ENCODE measurements at places on chromosomes 1 and 21. TPM values are rescaled to one million over a fixed set of nuclear protein-coding genes. Genes with fewer than 3 reads are reported as not detected.

DNA sequence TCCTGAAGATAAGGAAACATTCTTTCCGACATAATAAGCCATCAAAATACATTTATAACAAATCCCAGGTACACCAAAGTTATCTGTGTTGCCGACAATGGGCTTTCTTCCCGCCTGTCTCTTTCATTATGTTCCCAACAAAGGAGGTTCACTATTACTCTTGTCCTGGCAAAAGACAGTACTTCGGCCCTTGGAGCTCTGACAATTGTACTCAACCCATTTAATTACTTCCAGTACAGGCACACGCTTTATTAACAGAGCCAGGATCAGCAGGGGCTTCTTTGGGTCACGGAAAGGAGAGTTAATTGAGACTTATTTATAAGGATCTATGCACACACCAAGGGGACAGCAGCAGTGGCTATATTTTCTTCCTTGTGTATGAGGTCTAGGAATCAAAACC lies 46.6 kb upstream of the DUSP10 start:
- H3K4me3 ChIP-seq, result no peak overlapping the region
- no peak for DNase-seq
- no peaks in the 10 kb centered on the region for H3K27me3 ChIP-seq
- no peaks in the 10 kb centered on the region for H3K36me3 ChIP-seq
- H3K27ac ChIP-seq, result no peak overlapping the region

DNA sequence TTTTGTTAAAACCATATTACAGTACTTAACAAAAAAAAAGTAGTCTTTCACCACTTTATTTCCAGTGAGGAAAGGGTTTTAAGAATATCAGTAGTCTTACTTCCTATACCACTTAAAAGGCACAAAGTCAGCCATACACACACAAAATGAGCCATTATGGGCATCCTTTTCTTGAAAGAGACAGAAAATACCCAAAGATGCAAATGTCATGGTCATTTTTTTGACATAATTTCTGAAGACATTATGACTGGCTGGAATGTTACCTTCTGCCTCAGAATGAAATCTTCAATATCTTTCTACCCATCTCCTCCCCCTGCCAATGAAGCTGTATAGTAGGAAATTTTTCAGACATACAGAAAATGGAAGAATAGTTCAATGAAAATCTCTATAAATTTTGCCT lies 237.7 kb downstream of the SLC45A1 start:
- H3K27me3 ChIP-seq, result no peaks in the 10 kb centered on the region
- H3K27ac ChIP-seq, result no peak overlapping the region
- H3K4me1 ChIP-seq, result peaks cover 20% of the 10 kb centered on the region
- peaks cover 4% of the 10 kb centered on the region for H3K36me3 ChIP-seq

Gene BGLAP
- total RNA-seq, result not detected

Gene PRRX1
- total RNA-seq, result 29.8 TPM

GRCh38 chr1:43147625-43148327 lies 24.3 kb downstream of the EBNA1BP2 start:
- H3K4me3 ChIP-seq, result peak overlapping the region; percentile 51
- DNase-seq, result no peak
- peaks cover 15% of the 10 kb centered on the region for H3K4me1 ChIP-seq
- H3K27me3 ChIP-seq, result peaks cover 11% of the 10 kb centered on the region
- no peak overlapping the region for H3K27ac ChIP-seq
- no peaks in the 10 kb centered on the region for H3K36me3 ChIP-seq

- no peak overlapping the region for H3K27ac ChIP-seq
- H3K4me1 ChIP-seq, result peaks cover 4% of the 10 kb centered on the region
- H3K36me3 ChIP-seq, result no peaks in the 10 kb centered on the region
- DNase-seq, result no peak
Observed at GRCh38 chr1:116359871-116360270, 13.2 kb upstream of the ATP1A1 start.

GRCh38 chr21:42679319-42680057 lies 26.1 kb downstream of the PDE9A start:
- no peaks in the 10 kb centered on the region for H3K27me3 ChIP-seq
- H3K4me1 ChIP-seq, result peaks cover 43% of the 10 kb centered on the region
- H3K27ac ChIP-seq, result no peak overlapping the region

GRCh38 chr1:98496256-98496995 lies 165.1 kb upstream of the SNX7 start:
- H3K4me3 ChIP-seq, result no peak overlapping the region
- H3K4me1 ChIP-seq, result no peaks in the 10 kb centered on the region
- DNase-seq, result no peak
- H3K27ac ChIP-seq, result no peak overlapping the region
- H3K36me3 ChIP-seq, result no peaks in the 10 kb centered on the region
- no peaks in the 10 kb centered on the region for H3K27me3 ChIP-seq

GRCh38 chr1:222583079-222583478 lies 6.7 kb downstream of the TAF1A start:
- H3K27ac ChIP-seq, result no peak overlapping the region
- H3K36me3 ChIP-seq, result peaks cover 17% of the 10 kb centered on the region
- peaks cover 8% of the 10 kb centered on the region for H3K4me1 ChIP-seq
- no peaks in the 10 kb centered on the region for H3K27me3 ChIP-seq

Data from esophagus muscularis mucosa (tissue), 4 donors.